Amygdala (tissue), 56 donors: ENCODE measurements at places on chromosomes 5 and 9.

DNA sequence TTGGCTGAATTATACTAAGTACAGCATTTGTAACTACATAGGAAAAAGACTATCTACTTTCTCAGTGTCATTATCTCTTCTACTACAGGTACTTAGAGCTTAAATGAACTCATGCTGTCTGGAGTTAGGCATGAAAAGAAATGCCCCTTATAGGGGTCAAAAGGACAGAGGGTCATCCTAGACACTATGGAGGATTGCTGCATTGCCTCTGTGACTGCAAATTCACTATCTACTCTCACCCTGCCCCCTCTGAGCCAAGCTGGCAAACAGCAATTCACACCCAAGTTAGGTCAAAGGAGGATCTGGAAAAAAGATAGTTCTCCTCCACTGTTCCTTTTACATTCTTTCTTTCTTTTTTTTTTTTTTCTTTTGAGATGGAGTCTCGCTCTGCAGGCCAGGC is 36.7 kb downstream of the ANKRD31 start:
- DNase-seq = no peak

- no peak for DNase-seq
Observed at GRCh38 chr5:78751872-78752271, 103.3 kb upstream of the LHFPL2 start.

DNA sequence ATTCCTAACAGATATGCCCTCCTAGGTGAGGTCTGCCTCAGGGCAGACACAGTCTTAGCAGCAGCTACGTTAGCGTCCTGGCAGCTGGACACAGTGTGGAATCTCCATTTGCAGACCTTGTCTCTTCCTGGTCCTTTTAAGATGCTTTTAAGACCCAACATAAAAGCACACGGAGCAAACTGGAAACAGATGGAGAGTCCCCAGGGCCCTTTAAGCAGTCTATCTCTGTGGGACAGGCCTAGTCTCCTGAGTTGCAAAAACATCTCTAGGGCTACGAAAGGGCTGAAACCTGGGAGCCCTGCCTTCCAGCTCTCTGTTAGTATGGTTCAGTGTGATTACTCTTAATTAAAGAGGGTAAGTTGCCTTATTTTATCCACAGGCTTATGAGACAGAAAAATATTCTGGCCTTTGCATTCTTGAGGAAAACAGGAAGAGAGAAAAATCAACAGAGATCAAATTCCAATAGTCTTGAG is 66.0 kb upstream of the GNA14 start:
- DNase-seq = no peak

DNA sequence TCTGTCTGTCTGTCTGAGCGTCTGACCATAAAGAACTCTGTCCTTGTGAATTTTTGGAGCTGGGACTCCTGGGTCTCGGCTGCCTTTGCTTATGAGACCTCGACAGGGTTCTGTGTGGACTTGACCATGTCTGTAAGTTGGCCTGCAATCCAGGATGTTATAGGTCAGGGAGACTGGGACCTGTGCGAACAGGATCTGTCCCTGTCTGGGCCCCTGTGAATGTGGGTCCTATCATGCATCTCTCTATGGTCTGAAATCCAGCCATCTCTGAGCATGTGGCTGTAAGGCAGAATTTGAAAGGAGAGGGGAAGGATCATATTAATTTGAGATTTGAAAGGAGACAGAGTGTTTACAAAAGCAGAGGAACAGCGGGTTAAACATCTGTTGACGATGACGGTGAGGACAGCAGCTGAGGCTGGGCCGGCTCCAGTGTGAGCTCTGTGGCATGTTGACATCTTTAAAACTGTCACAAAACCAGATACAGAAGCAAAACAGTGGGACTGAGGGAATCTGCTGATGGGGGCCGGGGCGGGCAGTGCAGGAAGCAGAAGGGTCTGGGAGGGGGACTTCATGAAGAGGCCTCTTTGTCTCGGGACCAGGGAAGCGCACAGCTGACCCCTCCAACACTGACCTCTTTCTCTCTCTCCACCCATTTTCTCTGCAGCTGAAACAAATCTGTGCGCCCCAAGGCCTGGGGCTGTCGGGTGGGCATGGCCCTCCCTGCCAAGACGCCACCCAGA is 19.1 kb upstream of the MVB12B start:
- DNase-seq = peak; percentile 57

- DNase-seq = no peak
Observed at GRCh38 chr5:174320051-174320450, 274.5 kb downstream of the NSG2 start.

GRCh38 chr5:125293223-125293622 is 546.8 kb upstream of the ZNF608 start:
- no peak for DNase-seq

GRCh38 chr9:119802621-119803020 is 433.4 kb upstream of the BRINP1 start:
- DNase-seq = peak; percentile 56

GRCh38 chr9:94112716-94113465 is 28.6 kb downstream of the PTPDC1 start:
- DNase-seq = no peak

- DNase-seq = no peak
Observed at GRCh38 chr5:34620185-34620584, 35.9 kb upstream of the RAI14 start.

GRCh38 chr5:4541334-4541733 is 598.8 kb upstream of the ADAMTS16 start:
- DNase-seq = no peak

DNA sequence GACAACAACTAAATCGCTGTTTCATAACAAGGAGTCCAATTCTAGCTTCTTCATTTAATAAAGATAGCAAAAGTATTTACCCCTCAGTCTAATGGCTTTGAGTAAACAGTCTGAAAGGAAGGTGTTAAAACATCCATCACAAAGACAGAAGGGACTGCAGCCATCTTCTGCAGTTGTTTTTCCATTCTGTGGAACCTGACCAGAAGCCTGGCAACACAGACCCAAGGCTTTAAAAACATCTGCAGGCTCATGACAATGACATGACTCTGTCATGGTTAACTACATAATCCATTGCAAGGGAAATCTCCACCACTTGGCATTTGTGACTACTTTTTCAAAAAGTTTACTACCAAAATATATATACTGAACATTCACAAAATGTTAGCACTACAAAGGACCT is 51.9 kb downstream of the ELL2 start:
- DNase-seq = no peak

DNA sequence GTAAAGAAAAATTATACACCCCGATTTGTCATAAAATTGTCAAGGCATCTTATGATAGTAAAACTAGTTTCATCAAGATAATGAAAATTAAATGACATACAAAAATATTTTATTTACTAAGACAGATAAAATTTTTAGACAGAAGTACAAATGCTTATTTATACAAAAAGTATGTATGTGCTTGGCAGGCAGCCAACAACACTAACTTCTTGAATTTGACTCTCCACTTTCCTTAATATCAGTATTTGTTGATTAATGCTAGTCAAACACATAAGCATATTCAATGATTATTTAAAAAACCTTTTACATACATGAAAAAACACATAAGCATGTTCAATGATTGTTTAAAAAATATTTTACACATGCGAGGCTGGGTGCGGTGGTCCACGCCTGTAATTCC is 1079.9 kb upstream of the CDH6 start:
- DNase-seq = no peak

GRCh38 chr5:167245868-167246267 is 1045.6 kb upstream of the WWC1 start:
- no peak for DNase-seq

- DNase-seq = no peak
Observed at GRCh38 chr5:91119981-91120850, 262.9 kb downstream of the ARRDC3 start.

- DNase-seq = no peak
Observed at GRCh38 chr5:76838481-76839261, 11.1 kb upstream of the S100Z start.

DNA sequence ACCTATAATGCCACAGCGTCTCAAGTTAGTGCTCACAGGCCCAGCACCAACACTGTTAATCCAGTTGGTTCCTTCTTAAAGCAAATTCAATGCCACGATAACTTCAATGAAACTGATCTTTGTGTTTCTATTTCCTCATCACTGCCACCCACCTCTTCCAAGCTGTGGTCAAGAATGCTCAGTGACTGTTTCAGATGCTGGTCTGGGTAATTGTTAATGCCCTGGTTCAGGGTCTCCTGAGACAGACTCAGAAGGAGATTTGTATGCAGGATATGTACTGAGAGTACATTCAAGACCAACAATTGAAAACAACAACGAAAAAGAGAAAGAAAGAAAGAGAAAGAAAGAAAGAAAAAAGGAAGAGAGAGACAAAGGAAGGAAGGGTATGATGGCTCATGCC is 505.3 kb downstream of the TLE4 start:
- no peak for DNase-seq

GRCh38 chr5:60410427-60410826 is 289.5 kb downstream of the DEPDC1B start:
- DNase-seq = no peak

DNA sequence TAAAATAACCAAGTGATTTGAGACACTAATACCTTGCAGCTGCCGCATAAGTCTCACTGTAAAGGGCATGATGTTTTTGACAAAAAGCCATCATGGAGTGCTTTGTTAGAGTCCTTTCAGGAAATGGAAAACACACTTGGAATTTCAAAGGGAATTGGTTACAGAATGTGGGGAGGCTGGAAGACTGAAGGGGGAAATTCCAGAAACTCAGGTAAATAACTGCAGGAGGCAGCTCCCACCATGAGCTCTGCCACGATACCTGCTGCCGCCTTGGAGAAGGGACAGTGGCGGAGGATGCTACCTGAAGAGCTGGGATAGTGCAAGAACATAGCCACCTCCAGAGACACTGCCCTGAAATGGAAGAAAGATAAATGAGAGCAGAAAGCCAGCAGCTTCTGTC is 66.9 kb downstream of the PRKACG start:
- DNase-seq = no peak

GRCh38 chr9:74920944-74921626 is 31.6 kb downstream of the C9orf40 start:
- DNase-seq = no peak

DNA sequence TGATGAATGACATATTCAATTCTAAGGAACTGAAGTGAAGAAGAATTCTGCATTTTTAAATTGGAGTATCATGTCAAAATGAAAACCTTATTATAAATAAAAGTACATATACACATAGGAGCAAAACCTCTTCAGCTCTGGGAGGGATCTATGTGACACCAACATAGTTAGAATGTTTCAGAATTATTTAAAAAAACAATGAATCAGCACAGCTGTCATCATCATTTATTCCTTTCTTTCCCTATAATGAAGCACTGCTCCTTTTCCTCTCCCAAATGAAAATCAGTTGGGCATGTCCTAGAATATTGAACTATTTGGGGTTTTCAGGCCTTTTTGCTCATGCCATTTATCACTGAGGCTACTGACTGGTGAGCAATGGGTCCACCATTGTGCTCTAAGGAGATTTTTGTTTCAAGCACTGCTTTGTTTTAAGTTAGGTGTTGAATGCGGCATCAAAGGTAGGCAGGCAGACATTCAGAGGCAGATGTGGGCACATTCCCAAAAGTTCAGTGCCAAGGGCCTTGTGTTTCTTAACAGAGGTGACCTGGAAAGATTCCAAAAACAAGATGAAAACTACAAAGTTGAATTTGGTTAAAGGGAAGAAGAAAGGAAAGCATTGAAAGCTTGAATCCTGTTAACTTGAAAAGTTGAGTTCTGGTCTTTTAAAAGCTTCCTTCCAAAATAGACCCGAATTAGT is 126.4 kb upstream of the ADAMTSL1 start:
- no peak for DNase-seq

- no peak for DNase-seq
Observed at GRCh38 chr9:89865357-89865756, 260.5 kb downstream of the GADD45G start.

- DNase-seq = no peak
Observed at GRCh38 chr5:145856285-145856818, 16.5 kb downstream of the GRXCR2 start.

DNA sequence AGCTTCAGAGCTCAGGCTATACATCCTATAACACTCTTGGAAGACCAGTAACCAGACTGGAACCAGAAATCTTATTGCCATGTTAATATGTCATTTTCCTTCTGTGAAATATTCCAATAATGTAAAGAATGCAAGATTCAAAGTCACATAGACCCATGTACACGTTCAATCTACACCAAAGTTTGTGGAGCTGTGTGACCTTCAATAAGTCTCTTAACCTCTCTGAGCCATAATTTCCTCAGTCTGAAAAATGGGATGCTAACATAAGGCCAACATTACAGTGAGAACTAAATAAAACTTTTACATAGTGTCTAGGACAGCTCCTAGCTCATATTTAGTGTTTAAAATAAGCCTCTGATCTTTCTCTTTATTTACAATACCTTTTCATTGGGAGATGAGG is 70.4 kb downstream of the ARRDC3 start:
- no peak for DNase-seq

GRCh38 chr5:95283022-95283615 is 1.8 kb downstream of the MCTP1 start:
- DNase-seq = no peak

- DNase-seq = no peak
Observed at GRCh38 chr9:87233899-87234455, 263.7 kb upstream of the DAPK1 start.

DNA sequence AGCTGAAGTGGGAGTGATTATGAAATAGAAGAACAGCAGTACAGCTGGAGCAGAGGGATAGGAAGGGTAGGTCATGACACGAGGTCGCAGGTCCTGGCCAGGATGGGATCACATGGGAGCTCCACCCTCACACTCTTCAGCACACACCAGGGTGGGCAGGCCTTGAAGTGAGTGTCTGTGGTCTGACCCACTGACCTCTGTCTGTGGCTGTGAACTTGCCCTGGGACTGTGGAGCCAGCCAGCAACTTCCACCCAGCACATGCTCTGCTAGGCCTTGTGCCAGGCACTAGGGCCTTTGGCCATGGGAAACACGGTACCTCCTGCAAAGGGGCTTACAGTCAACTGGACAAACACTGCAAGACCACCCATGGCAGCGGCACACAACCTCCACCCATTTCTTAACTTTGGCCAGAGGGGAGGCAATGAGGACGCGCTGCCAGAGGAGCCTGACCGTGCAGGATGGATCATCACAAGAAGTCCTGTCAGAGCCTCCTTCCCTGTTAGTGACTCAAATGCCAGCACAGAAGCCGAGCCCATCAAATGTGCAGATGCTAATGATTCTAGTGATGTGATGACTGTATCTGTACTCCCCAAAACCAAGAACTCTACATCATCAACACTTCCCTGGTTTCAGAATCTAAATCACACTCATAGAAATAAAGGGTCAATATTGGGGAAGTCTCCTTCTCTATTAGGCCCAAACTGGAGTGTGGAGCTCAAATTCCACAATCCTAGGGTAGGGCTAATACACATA is 113.6 kb downstream of the DPYSL3 start:
- no peak for DNase-seq

- no peak for DNase-seq
Observed at GRCh38 chr9:94720846-94721549, 5.5 kb upstream of the AOPEP start.

DNA sequence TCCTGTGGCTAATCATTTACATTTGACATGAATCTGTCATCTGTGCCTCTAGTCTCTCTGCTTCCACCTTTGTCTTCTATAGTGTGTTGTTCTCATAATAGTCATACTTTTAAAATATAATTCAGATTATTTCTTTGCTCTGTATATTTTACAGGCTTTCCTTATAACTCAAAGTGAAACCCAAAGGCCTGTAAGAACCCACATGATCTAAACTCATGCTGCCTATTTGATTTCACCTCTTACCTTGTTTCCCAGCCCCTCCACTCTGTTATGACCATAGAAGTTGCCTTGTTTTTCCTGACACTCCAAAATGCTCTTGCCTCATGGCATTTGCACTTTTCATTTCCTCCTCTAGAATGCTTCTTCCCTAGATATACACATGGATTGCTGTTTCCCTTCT is 74.2 kb downstream of the COMMD10 start:
- DNase-seq = no peak
